ENCODE measurements at places on chromosomes 2 and 18. TPM values are rescaled to one million over a fixed set of nuclear protein-coding genes. Genes with fewer than 3 reads are reported as not detected.

DNA sequence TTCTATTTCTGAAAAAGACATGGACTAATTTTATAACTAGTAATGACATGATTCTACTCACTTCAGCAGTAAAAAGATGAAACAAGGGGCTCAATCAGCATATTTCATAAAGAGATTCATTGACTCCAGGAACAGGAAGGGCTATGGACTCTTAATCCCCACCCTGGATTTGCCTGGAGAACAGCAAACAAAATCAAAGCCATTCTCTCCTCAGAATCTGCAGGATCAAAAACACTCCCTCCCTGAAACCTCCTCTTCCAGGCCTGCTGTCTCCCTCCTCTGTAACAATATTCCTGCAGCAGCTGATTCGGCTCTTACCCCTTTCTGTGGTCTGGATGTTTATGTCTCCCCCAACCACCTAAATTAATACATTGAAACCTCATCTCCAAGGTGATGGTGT, 57.0 kb downstream of the ZC3H8 start:
- DNase-seq: no peak

DNA sequence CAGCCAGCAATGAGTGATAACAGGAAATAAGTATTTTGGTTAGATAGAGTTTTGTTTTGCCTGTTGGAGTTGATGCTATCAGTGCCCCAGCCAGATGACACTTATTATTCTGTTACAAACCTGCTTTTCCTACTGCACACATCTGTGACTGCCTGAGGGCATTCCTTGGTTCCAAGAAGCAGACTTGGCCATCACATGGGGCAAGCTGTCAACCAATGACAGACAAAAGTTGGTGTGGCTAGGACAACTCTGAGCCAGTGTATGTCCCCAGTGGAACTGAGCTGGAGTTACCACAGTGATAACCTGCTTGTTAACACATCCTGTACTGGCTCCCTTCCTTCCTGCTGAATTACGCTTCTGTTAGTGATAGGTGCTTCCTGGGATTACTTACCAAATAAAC, 54.5 kb downstream of the FAM171B start:
- no peak for DNase-seq

DNA sequence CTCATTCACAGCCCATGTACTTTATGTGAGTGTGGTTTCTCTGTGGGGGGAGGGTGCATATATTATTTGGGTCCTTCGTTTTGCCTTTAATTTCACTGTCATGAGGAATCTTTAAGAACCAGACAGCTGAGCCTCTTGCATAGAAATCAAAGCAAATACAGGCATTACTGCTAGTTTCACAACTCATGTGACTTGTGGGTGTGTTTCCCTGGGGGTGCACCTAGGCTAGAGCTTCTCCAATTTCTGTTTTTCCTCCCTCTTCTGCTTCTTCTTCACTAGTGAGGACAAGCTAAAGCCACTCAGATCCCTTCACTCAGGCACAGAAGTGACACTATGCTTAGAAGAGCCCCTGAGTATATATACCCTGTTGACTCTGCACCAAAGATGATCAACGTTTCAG, 131.4 kb downstream of the ACOXL start:
- DNase-seq: no peak

- DNase-seq: no peak
These were observed 110.9 kb downstream of the STK39 start for GRCh38 chr2:168136392-168136977.

GRCh38 chr2:160940271-160940670, 220.0 kb upstream of the TANK start:
- DNase-seq: no peak

Gene SCN7A
- 40.0 TPM for total RNA-seq

Gene CNTNAP5
- total RNA-seq: not detected

GRCh38 chr18:64713284-64713683, 564.4 kb upstream of the LINC00305 start:
- DNase-seq: no peak

- no peak for DNase-seq
These were observed 68.9 kb downstream of the PRPF40A start for GRCh38 chr2:152648336-152648735.

Gene TMEM17
- 1.0 TPM for total RNA-seq

Gene FSIP2
- 1.9 TPM for total RNA-seq

Gene HRH4
- total RNA-seq: 0.12 TPM

DNA sequence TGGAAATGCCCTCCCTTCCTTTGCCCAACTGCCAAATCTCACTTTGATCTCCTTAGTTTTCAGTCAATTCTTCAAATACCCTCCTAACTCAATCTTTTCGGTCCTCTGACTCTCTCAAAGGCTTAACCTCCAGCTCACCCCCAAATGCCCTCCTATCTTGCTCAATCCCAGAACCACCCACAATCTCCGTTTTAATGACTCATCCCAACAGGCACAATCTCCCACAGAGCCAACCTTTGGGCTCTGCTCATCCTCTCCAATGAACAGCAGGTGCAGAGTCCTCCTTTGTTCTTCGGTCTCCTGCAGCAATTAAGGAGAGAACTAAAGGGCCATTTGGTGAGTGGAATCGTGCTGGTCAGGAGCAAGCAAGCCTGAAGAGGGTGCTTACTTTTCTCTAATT, 366.1 kb upstream of the CRIM1 start:
- no peak for DNase-seq

- no peak for DNase-seq
These were observed 173.7 kb upstream of the HNRNPA3 start for GRCh38 chr2:177038787-177039484.

Data from uterus (tissue), 4 donors.